ENCODE measurements at places on chromosomes 11 and 22. TPM values are rescaled to one million over a fixed set of nuclear protein-coding genes. Genes with fewer than 3 reads are reported as not detected.

DNA sequence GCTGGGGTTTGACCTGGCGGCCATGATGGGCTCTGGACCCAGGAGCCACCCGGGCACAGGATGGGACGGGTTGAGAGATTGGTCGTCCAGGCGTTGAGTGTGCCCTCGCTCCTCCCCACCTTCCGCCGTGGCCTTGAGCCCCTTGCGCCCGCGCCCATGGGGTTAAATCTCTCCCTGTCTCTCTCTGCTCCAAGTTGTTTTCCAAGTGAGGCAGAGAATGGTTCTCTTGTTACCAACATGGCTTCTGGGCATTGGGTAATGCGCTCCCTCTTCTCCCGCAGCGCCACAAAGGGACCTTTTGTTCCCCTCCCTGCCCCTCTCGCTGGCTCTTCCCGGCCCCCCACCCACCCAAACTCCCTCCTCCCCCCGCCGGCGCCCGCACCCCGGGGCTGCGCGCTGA is 18.8 kb upstream of the PICK1 start:
- peaks cover 21% of the 10 kb centered on the region for H3K4me1 ChIP-seq
- H3K27me3 ChIP-seq: no peaks in the 10 kb centered on the region
- DNase-seq: peak; percentile 88
- no peaks in the 10 kb centered on the region for H3K36me3 ChIP-seq
- peak overlapping the region; percentile 98 for H3K27ac ChIP-seq

- no peaks in the 10 kb centered on the region for H3K36me3 ChIP-seq
- H3K27ac ChIP-seq: no peak overlapping the region
- peaks cover 43% of the 10 kb centered on the region for H3K27me3 ChIP-seq
- no peaks in the 10 kb centered on the region for H3K4me1 ChIP-seq
- H3K4me3 ChIP-seq: no peak overlapping the region
Measured at GRCh38 chr11:32006799-32007388, 84.0 kb upstream of the RCN1 start.

DNA sequence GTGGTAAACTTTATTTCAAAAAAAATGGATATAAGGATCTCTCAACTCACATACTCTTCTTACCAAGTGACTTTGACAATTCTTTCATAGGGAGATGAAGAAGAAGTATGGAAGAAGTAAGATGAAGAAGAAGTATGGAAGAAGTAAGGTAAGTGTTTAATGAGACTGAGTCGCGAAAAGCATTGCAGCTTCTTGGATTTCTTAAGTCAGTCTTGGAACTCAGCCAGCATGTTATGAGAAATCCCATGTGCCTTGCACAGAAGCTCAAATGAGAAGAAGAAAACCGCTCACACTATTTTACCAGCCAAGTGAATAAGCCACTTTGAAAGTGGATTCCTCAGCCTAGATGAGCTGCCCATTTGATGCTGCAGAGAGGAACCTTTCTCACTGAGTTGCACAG is 332.0 kb upstream of the CCDC179 start:
- no peaks in the 10 kb centered on the region for H3K27me3 ChIP-seq
- no peak overlapping the region for H3K4me3 ChIP-seq
- DNase-seq: no peak
- H3K4me1 ChIP-seq: no peaks in the 10 kb centered on the region

CPT1A gene
- 62.6 TPM for total RNA-seq

SLC2A11 gene
- 13.1 TPM for total RNA-seq

TCN2 gene
- total RNA-seq: 32.4 TPM

C1QTNF5 gene
- total RNA-seq: 55.0 TPM

GRCh38 chr11:473962-474785 is 24.1 kb downstream of the PTDSS2 start:
- H3K27ac ChIP-seq: no peak overlapping the region
- no peak overlapping the region for H3K4me3 ChIP-seq
- no peaks in the 10 kb centered on the region for H3K36me3 ChIP-seq

- peak; percentile 81 for DNase-seq
- no peaks in the 10 kb centered on the region for H3K27me3 ChIP-seq
- peaks cover 33% of the 10 kb centered on the region for H3K4me1 ChIP-seq
- peak overlapping the region; percentile 97 for H3K27ac ChIP-seq
Measured at GRCh38 chr22:36323182-36323854, 64.4 kb downstream of the MYH9 start.

APOA4 gene
- total RNA-seq: 0.33 TPM

GRCh38 chr11:97364047-97364446 is 974.2 kb downstream of the JRKL start:
- H3K27me3 ChIP-seq: no peaks in the 10 kb centered on the region
- no peak overlapping the region for H3K27ac ChIP-seq
- H3K36me3 ChIP-seq: no peaks in the 10 kb centered on the region
- DNase-seq: no peak
- no peak overlapping the region for H3K4me3 ChIP-seq

- H3K27ac ChIP-seq: no peak overlapping the region
- H3K27me3 ChIP-seq: no peaks in the 10 kb centered on the region
- H3K4me1 ChIP-seq: no peaks in the 10 kb centered on the region
- no peak for DNase-seq
- H3K36me3 ChIP-seq: no peaks in the 10 kb centered on the region
Measured at GRCh38 chr22:27238935-27239510, 562.5 kb downstream of the MN1 start.

DNA sequence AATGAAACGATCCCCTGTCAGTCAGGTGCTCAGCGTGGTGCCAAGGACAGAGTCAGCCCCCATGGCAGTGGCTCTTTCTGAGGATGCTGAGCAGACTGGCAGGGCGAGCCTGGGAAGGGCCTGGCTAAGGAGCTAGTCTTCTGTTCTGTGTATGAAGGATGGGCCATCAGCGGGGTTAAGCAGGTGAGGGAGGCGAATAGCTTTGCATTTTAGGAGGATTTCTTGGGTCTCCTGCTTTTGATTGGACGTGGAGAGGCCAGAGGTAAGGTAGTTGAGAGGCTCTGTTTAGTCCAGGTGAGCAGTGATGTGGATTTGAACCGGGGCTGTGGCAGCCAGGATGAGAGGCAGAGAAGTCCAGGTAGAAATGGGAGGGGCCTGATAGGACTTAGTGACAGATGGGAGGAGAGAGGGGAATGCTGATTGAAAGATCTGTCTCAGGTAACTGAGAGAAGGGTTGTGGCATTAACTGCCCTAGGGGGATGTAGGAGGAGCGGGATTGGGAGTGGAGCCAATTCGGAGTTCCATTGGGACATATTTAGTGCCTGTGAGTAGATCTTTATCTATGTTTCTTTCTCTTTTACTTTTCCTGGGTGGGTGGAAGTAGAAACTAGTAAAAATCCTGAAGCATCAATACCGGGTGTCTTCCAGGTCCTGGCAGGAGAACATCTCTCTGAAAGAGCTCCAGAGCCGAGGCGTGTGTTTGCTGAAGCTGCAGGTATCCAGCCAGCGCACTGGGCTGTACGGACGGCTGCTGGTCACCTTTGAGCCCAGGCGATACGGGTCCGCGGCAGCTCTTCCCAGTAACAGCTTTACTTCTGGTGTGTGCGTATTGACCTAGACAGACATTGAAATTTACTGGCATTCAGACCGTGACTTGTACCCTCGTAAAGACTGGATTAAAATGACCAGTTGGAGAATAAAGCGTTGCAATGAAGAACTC is 2.0 kb downstream of the IGHMBP2 start:
- H3K4me3 ChIP-seq: peak overlapping the region; percentile 82
- peak overlapping the region; percentile 59 for H3K27ac ChIP-seq
- DNase-seq: no peak
- no peaks in the 10 kb centered on the region for H3K27me3 ChIP-seq

DNA sequence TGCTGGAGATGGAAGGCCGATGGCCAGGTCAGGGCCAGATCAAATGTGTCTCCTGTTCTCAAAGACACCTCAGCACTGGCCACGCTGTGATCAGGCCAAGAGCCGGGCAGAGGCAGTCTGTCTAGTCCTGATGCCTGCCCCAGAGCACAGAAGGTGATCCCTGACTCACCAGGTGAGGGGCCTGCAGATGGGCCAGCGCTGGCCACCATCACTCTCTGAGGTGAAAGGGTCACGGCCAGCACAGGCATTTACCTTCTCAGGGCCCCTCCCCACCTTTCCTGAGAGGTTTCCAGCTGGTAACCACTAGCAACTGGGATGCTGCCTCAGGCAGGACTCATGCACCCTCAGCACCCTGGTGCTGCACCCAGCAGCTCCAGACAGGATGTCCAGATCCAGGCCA is 2.9 kb downstream of the SBF1 start:
- H3K27me3 ChIP-seq: no peaks in the 10 kb centered on the region
- peak overlapping the region; percentile 86 for H3K4me3 ChIP-seq
- H3K27ac ChIP-seq: no peak overlapping the region
- peaks cover 16% of the 10 kb centered on the region for H3K4me1 ChIP-seq

DNA sequence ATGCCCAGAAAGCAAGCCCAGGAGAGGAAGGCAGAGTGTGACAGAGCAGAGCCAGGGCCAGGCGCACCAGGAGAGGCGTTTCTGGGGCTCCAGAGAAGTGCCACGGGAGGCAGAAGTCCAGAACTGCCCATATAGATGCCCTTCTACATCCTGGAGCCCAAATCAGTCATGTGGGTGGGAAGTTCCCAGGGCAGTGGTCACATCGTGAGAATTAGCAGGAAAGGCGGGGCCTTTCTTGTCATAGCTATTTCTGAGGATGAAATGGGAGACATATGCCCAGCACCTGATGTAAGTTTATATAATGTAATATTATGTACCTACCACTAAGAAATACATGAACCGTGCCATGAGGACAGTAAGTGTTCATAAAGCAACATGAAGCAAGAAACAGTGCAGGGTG is 13.1 kb downstream of the ZDHHC24 start:
- H3K27ac ChIP-seq: no peak overlapping the region
- no peaks in the 10 kb centered on the region for H3K36me3 ChIP-seq
- no peaks in the 10 kb centered on the region for H3K4me1 ChIP-seq
- H3K27me3 ChIP-seq: no peaks in the 10 kb centered on the region
- no peak for DNase-seq
- H3K4me3 ChIP-seq: no peak overlapping the region

DNA sequence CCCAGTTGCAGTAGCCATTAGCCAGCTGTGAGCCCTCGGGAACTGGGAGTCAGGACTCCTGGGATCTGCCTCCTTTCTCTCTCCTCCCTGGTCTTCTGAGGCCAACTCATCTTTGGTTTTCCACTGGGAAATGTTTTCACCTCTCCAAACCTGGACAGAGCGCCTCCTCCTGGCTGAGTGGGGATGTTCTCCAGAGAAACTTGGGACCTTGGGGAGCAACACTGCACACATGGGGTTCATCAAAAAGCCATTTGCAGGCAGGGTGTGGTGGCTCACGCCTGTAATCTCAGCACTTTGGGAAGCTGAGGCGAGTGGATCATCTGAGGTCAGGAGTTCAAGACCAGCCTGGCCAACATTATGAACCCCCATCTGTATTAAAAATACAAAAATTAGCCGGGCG is 145.4 kb downstream of the NECTIN1 start:
- no peaks in the 10 kb centered on the region for H3K27me3 ChIP-seq
- no peaks in the 10 kb centered on the region for H3K36me3 ChIP-seq
- no peak overlapping the region for H3K4me3 ChIP-seq
- DNase-seq: no peak
- no peak overlapping the region for H3K27ac ChIP-seq

Data from breast epithelium (tissue), 4 donors.